ENCODE measurements at places on chromosomes 1 and 21. TPM values are rescaled to one million over a fixed set of nuclear protein-coding genes. Genes with fewer than 3 reads are reported as not detected.

DYNLT4 gene
- total RNA-seq, result 0.66 TPM

CLCNKA gene
- not detected for total RNA-seq

DNA sequence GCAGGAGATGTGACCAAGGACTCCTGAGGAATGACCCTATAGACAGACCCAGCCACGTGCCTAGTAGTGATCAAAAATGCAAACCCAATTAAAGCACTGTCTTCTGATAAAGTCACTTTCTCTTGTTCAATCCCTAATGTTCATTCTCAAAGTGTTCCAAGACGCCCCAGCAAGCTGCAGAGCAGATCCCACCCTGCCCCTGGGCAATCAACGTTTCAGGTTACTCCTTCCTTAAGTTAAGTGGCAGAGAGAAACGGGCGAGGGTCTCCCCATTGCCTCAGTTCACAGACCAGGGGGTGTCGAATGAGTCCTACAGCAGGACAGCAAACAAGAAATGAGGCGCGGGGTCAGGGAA is 699 bp upstream of the RGS2 start:
- H3K36me3 ChIP-seq, result peaks cover 60% of the 10 kb centered on the region
- H3K27ac ChIP-seq, result peak overlapping the region; percentile 99
- no peak for DNase-seq
- peak overlapping the region; percentile 99 for H3K4me3 ChIP-seq

- H3K27ac ChIP-seq, result no peak overlapping the region
- peak overlapping the region; percentile 53 for H3K4me3 ChIP-seq
- no peaks in the 10 kb centered on the region for H3K4me1 ChIP-seq
- no peaks in the 10 kb centered on the region for H3K36me3 ChIP-seq
- DNase-seq, result no peak
- H3K27me3 ChIP-seq, result no peaks in the 10 kb centered on the region
These were observed 35.8 kb downstream of the GREM2 start for GRCh38 chr1:240575981-240576662.

GRCh38 chr1:50452700-50453099 is 29.5 kb upstream of the DMRTA2 start:
- no peak overlapping the region for H3K4me3 ChIP-seq
- H3K4me1 ChIP-seq, result peaks cover 9% of the 10 kb centered on the region
- H3K27me3 ChIP-seq, result no peaks in the 10 kb centered on the region
- DNase-seq, result no peak
- no peaks in the 10 kb centered on the region for H3K36me3 ChIP-seq
- no peak overlapping the region for H3K27ac ChIP-seq

- no peaks in the 10 kb centered on the region for H3K27me3 ChIP-seq
- no peak overlapping the region for H3K4me3 ChIP-seq
- H3K27ac ChIP-seq, result no peak overlapping the region
- DNase-seq, result no peak
- no peaks in the 10 kb centered on the region for H3K36me3 ChIP-seq
These were observed 11.2 kb downstream of the RCAN1 start for GRCh38 chr21:34603710-34604057.
